ENCODE measurements at places on chromosomes 11 and 22. TPM values are rescaled to one million over a fixed set of nuclear protein-coding genes. Genes with fewer than 3 reads are reported as not detected.

The APOBEC3B gene
- total RNA-seq = 7.4 TPM

The TPBGL gene
- not detected for total RNA-seq

The CNTF gene
- total RNA-seq = 1.5 TPM

The A4GALT gene
- total RNA-seq = 35.8 TPM

The BUD13 gene
- 11.9 TPM for total RNA-seq

The RASGRP2 gene
- total RNA-seq = 0.50 TPM

The TUB gene
- 4.5 TPM for total RNA-seq

The OR5D16 gene
- total RNA-seq = not detected

The NRIP3 gene
- 21.7 TPM for total RNA-seq

The WNT11 gene
- total RNA-seq = 0.50 TPM

The MRGPRE gene
- total RNA-seq = not detected

The OR52A1 gene
- total RNA-seq = not detected

The PIH1D2 gene
- total RNA-seq = 1.5 TPM

The FANCF gene
- 11.1 TPM for total RNA-seq

The CENATAC gene
- 31.9 TPM for total RNA-seq

The ROBO4 gene
- total RNA-seq = 1.3 TPM

The CHCHD10 gene
- 0.58 TPM for total RNA-seq

The TRIM29 gene
- 0.17 TPM for total RNA-seq

All from smooth muscle cell of trachea (primary cell).